Tibial nerve (tissue), 4 donors: ENCODE measurements at places on chromosomes 11 and 22. TPM values are rescaled to one million over a fixed set of nuclear protein-coding genes. Genes with fewer than 3 reads are reported as not detected.
A peak's percentile ranks its signal among the peaks of the same experiment; 100 is the strongest.

GRCh38 chr22:17980638-17981051 lies 43.7 kb downstream of the MICAL3 start:
- DNase-seq, result peak; percentile 20

EIF4ENIF1 gene
- total RNA-seq, result 31.8 TPM

DNA sequence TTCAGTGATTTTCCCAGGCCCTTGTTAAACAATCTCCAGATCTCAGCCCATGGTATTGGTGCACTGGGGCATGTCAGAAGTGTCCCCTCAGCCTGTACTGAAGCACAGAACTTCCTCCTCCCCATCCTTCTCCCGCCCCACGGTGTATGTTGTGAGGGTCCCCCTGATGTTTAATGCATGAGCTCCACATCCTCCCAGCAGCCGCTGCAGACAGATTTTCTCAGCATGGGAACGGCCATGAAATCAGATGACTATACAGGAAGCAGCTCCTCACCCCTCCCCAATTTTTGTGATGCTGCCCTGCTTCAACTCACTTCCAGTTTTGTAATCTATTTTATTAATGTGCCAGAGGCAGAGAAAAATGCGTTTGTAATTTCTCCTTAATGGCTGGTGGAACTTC lies 406.0 kb downstream of the MIAT start:
- no peak for DNase-seq

- no peak for DNase-seq
Observed at GRCh38 chr11:1819074-1819473, 15.7 kb upstream of the SYT8 start.

GRCh38 chr11:56855217-56855616 lies 106.7 kb upstream of the OR9G4 start:
- DNase-seq, result no peak

- DNase-seq, result no peak
Observed at GRCh38 chr11:133742353-133742752, 103.0 kb downstream of the SPATA19 start.

LUZP2 gene
- total RNA-seq, result not detected

DNA sequence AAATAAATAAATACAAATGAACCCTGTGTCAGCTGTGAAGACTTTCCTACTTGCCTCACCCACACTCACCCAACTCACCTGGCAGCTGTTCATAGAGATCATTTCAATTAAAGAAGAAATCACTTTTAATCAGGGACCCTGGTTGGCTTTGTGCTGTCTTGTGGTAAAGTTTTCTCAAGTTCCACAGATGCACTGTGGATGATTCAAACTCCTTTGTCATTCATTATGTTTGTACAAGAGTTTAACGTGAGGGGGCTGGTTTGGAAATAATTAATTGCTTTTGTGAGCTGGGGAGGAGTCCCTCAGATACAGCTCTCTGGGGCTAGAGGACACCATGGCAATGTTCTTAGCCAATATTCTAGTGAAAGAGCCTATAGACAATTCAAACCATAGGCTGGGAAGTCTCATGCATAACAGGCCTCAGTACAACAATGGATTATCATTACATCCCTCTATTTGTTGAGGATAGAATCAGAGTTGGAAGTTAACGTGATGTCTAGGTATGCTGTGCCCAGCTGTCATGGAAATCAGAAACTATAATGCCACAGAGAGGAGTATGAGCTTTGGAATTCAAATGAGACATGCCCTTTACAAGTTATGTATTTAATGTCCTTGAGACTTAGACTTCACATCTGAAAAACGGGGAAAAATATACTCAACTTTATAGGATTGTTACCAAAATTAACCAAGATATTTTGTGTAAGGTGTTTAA lies 698.5 kb downstream of the KCNA4 start:
- DNase-seq, result no peak

PDE2A gene
- 40.9 TPM for total RNA-seq

DNA sequence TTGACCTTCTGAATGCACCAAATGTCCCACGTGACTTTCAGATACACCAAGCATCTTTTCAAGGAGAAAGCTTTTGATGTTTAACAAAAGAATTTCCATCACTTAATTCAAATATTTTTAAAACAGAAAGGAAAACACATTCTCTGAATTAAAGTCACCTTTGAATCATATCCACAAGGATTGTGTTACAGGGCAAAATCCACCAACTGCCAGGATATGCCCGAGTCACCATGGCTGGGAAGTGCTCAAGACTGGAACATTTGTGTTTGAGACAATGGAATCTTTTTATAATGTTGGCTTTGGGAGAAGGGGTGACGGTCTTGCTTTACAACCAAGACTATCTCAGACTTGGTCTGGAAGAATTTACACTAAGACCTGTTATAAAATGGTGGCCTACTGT lies 40.8 kb downstream of the BID start:
- DNase-seq, result no peak

GRCh38 chr22:20758688-20759087 lies 15.2 kb upstream of the SERPIND1 start:
- DNase-seq, result no peak

GRCh38 chr22:24190159-24190540 lies 8.9 kb downstream of the SUSD2 start:
- no peak for DNase-seq

CEP57 gene
- total RNA-seq, result 52.9 TPM

DNA sequence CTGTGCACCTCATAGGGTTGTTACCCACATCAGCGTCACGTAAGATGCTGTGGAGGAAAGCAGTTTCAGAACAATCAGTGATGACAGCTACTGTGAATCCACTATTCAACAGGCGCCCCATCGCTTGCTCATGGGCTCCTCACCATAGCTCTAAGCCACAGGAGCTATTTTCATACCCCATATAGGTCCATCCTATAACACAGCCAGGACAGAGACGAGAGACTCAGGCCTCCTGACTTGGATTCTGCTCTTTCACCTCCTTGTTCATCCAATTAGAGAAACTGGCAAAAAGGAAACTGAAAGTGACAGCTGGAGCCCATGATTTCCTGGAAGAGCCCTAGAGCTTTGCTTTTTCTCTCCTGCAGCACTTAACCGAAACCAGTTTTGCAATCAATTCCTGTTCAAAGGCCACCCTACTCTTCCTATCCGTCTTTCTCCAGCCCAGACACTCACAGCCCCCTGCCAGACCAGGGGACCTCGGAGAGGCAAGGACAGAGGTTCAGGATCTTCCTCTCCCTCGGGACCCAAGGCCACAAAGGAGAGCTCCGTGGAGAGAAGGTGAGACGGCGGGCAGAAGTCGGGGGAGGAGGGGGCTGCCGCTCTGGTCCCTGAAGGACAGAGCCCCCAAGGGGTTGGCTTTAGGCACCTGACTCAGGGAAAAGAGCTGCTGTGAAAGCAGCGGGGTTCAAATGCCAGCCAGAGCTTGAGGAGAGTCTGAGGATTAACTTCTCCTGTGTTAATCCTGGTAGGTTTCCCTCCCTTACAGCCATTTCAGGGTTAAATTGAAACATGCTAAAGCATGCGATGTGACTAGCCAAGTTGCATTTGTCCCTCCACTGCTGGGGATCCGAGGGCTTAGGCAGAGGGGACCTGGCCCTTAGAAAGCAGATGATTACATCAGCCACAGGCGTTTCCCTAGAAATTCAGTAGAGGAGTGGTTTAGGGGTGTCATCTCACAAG lies at the start of gene APOL6:
Gene APOL6 (plus strand): TSS at position 381 of the 960 bp plus-strand sequence. CDS start 7,980 bp downstream, outside the sequence.
- peak; percentile 38 for DNase-seq

- DNase-seq, result no peak
Observed at GRCh38 chr11:16279524-16279923, 76.8 kb downstream of the SOX6 start.

DNA sequence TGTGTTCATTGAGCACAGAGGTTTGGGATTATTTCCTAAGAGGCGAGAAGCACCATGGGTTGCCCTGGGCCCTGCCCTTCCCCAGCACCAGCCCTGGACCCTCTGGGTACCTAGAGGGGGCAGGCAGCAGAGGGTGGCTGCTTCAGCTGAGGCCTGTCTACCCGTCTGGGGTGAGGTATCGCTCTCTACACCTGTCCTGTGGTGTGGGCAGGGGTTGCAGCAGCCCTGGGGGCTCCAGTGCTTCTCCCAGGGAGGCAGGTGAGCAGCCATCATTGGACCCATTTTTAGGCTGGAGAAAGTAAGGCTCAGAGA lies 15.6 kb downstream of the PRDM11 start:
- DNase-seq, result no peak

DNA sequence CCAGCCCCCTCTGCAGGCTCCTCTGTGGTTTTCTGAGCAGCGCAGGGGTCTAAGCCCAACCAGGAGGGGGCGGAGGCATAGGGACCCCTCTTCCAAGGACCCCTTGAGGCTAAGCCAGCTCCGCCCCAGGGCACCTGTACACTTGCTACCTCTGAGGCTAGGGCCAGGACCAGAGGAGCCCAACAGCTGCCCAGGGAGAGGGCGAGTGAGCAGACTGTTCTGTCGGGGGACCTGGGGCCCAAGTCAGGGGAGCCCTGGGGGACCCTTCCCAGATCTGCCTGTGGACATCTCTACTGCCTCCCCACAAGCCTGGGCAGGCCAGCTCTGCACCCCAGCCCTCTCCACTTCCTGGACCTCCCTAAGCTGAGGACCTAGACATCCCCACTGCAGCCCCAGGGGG lies 1.8 kb downstream of the B4GALNT4 start:
- DNase-seq, result no peak

DNA sequence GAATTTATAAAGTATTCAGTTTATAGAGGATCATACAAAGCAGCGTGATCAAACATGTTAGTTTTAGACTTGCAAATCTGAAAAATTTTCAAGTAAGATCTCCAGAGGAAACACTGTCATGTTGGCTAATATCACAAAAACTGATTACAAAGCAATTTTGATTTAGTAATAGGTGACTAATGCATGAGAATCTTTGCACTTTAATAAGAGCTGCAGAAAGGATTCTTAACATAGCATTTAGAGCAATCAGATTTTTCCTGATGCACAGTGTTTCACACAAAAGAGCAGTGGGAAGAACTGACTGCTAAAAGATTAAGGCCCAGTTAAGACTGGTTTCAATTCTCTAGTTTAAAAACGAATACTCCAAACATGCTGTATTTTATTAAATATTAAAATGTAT lies 321.2 kb downstream of the GUCY1A2 start:
- no peak for DNase-seq

- DNase-seq, result no peak
Observed at GRCh38 chr11:73894725-73895335, 18.0 kb downstream of the PAAF1 start.

DNA sequence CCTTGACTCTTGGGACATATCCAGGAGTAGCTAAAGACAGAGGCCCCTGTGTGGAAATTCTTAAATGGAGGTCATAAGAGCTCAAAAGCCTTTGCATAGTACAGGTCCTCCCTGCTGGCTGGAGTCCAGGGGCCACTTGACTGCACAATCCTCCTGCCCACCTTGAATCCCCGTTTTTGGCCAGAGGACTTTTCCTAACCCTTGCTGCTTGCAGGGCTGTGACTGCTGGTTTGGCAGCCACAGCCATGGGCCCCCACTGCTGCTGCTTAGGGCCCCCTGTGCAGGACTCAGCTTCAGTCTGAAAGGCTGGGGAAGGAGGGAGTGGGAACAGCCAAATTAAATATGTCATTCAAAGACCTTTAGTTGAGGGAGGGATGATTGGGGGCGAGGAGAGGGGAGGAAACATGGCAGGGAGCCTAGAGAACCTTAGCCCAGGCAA lies 33.4 kb downstream of the ARHGAP1 start:
- peak; percentile 54 for DNase-seq

DNA sequence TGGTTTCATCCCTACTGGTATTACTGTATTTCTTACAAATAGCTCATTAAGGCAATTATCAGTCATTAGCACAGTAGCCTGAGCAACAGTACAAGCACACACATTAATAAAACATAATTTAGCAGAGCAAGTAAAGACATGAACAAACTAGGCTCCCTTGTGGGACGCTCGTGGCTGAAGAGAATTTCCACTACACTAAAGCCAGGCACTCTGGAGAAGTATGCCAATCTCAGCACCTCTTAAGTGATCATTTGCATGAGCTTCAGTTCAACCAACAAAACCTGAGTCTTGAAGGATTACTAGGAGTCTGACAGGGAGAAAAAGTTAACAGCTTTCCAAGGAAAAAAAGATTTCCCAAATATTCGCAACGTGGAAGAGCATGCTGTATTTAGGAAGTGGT lies 109.1 kb downstream of the LARGE1 start:
- DNase-seq, result no peak

- DNase-seq, result no peak
Observed at GRCh38 chr22:30643055-30643875, 7.7 kb downstream of the SLC35E4 start.
